Activated CD4-positive, alpha-beta T cell treated with anti-CD3 and anti-CD28 coated beads for 48 hours (primary cell): ENCODE measurements at places on chromosomes 7 and 10.

DNA sequence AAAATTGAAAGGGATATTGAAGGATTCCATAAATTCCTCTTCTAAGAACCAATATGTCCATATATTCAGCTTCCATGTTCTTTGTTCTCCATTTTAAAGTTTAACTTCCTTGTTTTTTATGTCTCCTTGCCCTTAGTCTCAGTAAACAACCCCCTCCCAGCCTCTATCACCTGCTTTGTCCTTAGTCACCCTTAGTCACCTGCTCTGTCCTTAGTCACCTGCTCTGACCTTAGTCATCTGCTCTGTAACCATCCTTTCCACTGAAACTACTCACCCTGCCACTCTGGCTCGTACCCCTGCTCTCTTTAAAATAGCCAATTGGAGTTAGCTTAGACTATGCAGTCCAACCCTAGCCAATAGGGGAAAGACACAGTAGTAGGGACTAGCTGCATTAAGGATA lies 136.2 kb upstream of the TMEM106B start:
- DNase-seq = no peak

DNA sequence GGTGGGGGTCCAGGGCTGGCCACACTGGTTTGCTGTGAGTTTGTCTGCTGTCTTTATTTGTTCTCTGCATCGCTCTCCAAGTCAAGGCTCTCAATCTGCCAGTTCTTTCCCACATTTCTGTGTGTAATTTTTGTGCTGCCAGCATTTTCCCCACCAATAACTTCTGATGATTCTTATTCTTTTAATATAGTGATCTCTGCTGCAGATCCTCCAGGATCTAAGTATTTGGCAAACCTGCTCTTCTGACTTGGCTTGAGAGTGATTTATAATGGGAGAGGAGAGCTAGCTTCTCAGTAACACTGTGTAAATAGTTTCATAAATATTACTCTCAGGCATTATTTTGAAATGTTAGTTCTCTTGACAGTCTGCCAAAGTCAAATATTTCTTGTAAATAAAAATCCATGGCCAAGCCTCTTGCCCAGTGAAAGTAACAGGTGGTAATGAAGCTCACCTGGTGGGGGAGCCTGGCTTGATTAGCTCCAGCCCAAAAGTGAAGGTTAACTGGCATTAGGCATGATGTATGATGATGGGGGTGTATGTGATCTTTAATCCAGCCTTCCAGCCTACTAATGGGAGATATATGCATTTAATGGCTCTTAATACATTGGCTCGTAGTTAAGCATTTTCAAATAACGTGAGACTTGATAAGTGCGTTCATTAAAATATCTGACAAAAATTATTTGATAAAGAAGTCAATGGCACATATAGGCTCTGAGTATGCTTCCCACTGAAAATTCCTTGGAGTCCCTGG lies 1055.9 kb downstream of the KCNMA1 start:
- DNase-seq = no peak

- no peak for DNase-seq
Observed at GRCh38 chr10:75499556-75500160, 68.2 kb downstream of the LRMDA start.

GRCh38 chr7:139647085-139647484 lies 123.6 kb downstream of the CLEC2L start:
- DNase-seq = peak; percentile 25

GRCh38 chr10:28959850-28960501 lies 282.7 kb downstream of the BAMBI start:
- no peak for DNase-seq

GRCh38 chr10:22618078-22618785 lies 96.1 kb downstream of the PIP4K2A start:
- DNase-seq = no peak

- no peak for DNase-seq
Observed at GRCh38 chr7:24444666-24445440, 128.4 kb upstream of the PALS2 start.

- no peak for DNase-seq
Observed at GRCh38 chr7:18511351-18512140, 16.0 kb downstream of the HDAC9 start.

DNA sequence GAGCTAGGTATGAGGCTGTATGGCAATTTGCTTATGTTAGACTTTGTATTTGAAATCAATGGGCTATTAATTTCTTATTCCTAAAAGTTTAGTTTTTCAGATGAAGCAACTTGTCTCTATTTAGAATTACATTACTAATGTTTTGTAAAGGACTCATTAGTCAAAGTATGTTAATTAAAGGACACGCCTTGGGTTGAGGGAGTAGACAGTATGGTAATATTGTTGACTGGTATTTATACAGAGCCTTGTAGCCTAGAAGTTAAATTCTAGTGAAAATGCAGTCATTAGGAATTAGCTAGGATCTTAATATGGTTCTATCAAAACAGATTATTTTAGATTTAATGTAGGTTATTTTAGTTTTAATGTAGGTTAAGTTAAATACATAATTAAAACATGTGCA lies 6.2 kb downstream of the CDK14 start:
- no peak for DNase-seq

- no peak for DNase-seq
Observed at GRCh38 chr7:14179781-14180180, 190.3 kb upstream of the ETV1 start.

- no peak for DNase-seq
Observed at GRCh38 chr7:136275794-136276193, 298.6 kb upstream of the MTPN start.
